NCI-H460 (cell line): ENCODE measurements at places on chromosomes 3 and 15. TPM values are rescaled to one million over a fixed set of nuclear protein-coding genes. Genes with fewer than 3 reads are reported as not detected.
A peak's percentile ranks its signal among the peaks of the same experiment; 100 is the strongest.

The SCG3 gene
- not detected in 2 replicates for total RNA-seq

The PRRT3 gene
- 0.45 and 0.72 TPM in 2 replicates for total RNA-seq

The VIPR1 gene
- 0.35 TPM in 1 of 2 replicates, not detected in the other for total RNA-seq

The MOBP gene
- not detected in 2 replicates for total RNA-seq

The TMEM42 gene
- 17.0 and 17.2 TPM in 2 replicates for total RNA-seq

The RPL4 gene
- 7,965 and 8,717 TPM in 2 replicates for total RNA-seq

The MCCC1 gene
- total RNA-seq: 4.6 and 6.2 TPM in 2 replicates

The NR2E3 gene
- 0.23 and 0.37 TPM in 2 replicates for total RNA-seq

The TAGLN3 gene
- not detected in 2 replicates for total RNA-seq

The MORC1 gene
- not detected in 2 replicates for total RNA-seq

The ALG1L2 gene
- total RNA-seq: not detected in 2 replicates

DNA sequence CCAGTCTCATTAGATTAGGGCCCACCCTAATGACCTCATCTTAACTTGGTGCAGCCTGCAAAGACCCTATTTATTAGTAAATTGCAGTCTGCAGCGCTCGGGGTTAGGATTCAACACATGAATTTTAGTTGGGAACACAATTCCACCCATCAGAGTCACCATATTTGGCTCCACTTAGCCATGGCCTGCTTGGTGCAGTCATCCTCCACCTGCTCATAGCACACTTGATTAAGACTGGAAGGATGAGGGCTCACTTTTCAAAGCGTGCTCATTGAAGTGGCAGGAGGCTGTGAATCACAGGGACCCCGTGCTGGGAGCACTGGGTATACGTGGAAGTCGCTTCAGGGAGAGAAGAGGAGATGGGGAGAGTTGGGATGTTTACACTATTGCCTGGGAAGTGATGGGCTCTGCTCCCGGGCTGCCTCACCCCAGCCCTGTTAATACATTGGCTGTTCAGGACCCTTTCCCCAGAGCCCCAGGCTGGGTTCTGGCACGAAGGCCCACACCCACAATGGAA is 68.2 kb downstream of the ASB7 start:
- DNase-seq: no peak

DNA sequence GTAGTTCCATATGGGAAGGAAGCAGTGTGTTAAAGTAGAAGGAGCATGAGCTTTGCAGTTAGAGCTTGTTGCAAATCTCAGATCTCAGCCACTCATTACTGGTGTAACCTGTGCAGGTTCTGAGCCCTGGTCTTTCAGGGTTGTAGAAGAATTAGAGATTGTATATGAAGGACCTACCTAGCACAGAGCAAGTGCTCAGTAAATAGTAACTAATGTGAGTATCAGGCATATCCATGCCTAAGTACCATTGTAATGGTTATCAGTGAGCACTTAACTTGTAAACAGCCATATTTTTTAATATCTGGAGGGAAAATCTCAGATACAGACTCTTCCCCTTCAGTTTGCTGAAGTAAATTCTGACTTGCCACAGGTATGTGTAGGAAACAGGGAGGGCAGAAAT is 59.3 kb downstream of the MAP6D1 start:
- DNase-seq: no peak

DNA sequence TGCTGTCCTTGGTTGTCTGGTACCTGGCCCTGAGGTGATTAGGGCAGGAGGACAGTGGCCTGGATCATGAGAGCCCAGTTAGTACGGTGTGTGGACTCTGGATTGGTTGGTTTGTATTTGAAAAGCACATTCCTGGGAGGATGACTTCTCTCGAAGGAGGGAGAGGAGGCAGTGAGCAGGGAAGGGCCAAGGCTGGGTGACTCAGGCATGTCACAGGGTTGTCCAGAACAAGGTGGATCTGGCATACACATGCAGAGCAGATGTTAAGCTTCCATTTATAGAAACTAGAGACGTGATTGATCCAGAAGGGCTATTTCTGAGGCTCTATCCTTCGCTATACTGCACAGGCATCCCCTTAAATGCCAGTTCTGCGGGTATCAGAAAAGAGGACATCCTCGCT is 34.4 kb downstream of the FAM240A start:
- no peak for DNase-seq

DNA sequence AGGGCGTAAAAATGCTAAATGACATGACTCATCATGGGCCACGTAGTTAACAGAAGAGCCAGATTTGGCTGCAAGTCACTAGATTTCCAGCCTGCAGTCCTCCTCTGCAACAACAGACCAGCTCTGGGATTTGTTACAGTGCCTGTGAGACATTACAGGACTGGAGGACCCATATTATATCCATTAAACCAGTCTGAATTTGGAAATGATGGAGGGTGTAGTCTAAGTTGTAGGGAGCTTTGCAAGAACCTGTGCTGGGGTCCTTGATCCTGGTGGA is 10.8 kb downstream of the ZNF774 start:
- peak; percentile 56 for DNase-seq

- DNase-seq: no peak
Measured at GRCh38 chr3:13025090-13025489, 48.1 kb downstream of the IQSEC1 start.

- peak; percentile 45 for DNase-seq
Measured at GRCh38 chr3:128011140-128011539, 41.1 kb upstream of the SEC61A1 start.

DNA sequence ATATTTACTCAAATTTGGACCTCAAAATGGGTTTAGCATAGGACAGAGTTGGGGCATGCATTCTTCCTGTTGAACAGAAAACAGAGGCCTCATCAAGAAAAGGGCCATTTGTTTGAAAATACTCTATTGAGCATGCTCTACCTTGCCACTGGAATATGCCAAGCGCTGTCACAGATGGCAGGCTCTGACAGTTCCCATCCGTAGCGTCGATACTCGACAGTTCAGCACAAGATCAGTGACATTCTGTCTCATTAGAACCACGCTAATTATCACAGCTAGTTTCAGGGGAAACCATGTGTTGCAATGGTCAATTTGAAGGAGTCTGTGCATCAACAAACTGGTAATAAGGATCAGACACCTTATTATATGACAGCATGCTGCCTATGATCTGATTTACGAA is 54.5 kb downstream of the SATB1 start:
- no peak for DNase-seq

GRCh38 chr3:160464321-160464720 is 14.7 kb upstream of the TRIM59 start:
- no peak for DNase-seq

- no peak for DNase-seq
Measured at GRCh38 chr3:61645148-61645547, 83.8 kb downstream of the PTPRG start.

GRCh38 chr15:82393671-82394070 is 35.9 kb upstream of the GOLGA6L9 start:
- DNase-seq: no peak

- DNase-seq: no peak
Measured at GRCh38 chr15:96344060-96344705, 13.7 kb downstream of the NR2F2 start.

DNA sequence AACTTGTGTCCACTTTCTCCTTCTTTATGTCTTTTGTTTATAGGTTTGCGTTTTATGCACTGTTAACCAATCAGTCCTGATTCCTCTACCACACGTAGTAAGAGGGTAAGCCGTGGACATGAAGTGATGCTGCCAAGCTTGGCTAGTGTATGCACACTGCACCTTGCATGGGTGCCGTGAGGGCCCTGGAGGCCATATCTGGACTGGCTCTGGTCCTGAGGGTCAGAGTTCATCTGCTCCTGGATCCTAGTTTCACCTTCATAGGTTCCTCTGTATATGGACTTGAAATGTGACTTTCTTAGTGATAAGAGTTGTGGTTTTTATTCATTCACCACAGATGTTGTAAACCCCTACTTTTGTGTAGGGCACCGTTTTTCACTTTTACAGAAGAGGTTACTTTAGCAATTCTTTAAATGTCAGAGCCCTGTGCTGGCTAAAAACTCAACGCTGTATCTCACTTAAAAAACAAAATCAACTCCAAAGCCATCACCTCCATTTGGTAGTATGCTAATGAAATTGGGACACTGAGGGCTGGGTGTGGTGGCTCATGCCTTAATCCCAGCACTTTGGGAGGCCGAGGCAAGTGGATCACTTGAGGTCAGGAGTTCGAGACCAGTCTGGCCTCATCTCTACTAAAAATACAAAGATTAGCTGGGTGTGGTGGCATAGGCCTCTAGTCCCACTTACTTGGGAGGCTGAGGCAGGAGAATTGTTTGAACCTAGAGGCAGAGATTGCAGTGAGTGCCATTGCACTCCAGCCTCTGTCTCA is 22.9 kb downstream of the SIAH2 start:
- no peak for DNase-seq

- peak; percentile 11 for DNase-seq
Measured at GRCh38 chr3:170418422-170419398, at the start of gene CLDN11. Gene CLDN11, plus strand, starts transcription at chr3:170418868. Its CDS starts 199 bp downstream, at chr3:170419067.
